ENCODE measurements at places on chromosomes 6 and 20. TPM values are rescaled to one million over a fixed set of nuclear protein-coding genes. Genes with fewer than 3 reads are reported as not detected.

Gene NT5E
- total RNA-seq, result 23.7 TPM

Gene LIN28B
- 1.3 TPM for total RNA-seq

Gene HEY2
- total RNA-seq, result 6.6 TPM

Gene ARMH2
- not detected for total RNA-seq

Gene TCF21
- total RNA-seq, result not detected

Gene PPIL6
- total RNA-seq, result 10.0 TPM

Gene GPSM3
- total RNA-seq, result 1.8 TPM

Gene TFAP2D
- total RNA-seq, result 1.3 TPM

Gene HLA-DRB1
- total RNA-seq, result 6.3 TPM

Gene HLA-DQB1
- total RNA-seq, result 0.27 TPM

Gene ADGRF5
- total RNA-seq, result 28.0 TPM

Gene ZNF512B
- 19.7 TPM for total RNA-seq

Gene OR12D3
- total RNA-seq, result not detected

Gene STMN3
- total RNA-seq, result 51.6 TPM

Gene ATP9A
- total RNA-seq, result 86.4 TPM

Gene RBM12
- total RNA-seq, result 87.4 TPM

Gene PGBD1
- total RNA-seq, result 12.5 TPM

Gene BNIP5
- total RNA-seq, result 0.11 TPM

Gene VIP
- total RNA-seq, result 0.77 TPM

Gene FAM162B
- 5.6 TPM for total RNA-seq

Gene ANKRD60
- total RNA-seq, result not detected

Gene GNMT
- total RNA-seq, result not detected

Gene GABRR1
- 4.6 TPM for total RNA-seq

Gene COX7A2
- 54.0 TPM for total RNA-seq

Gene FILIP1
- 16.8 TPM for total RNA-seq

Gene SIGLEC1
- total RNA-seq, result 3.1 TPM

Gene HMGN4
- 51.3 TPM for total RNA-seq
